ENCODE measurements at places on chromosomes 11 and 22. TPM values are rescaled to one million over a fixed set of nuclear protein-coding genes. Genes with fewer than 3 reads are reported as not detected.

DNA sequence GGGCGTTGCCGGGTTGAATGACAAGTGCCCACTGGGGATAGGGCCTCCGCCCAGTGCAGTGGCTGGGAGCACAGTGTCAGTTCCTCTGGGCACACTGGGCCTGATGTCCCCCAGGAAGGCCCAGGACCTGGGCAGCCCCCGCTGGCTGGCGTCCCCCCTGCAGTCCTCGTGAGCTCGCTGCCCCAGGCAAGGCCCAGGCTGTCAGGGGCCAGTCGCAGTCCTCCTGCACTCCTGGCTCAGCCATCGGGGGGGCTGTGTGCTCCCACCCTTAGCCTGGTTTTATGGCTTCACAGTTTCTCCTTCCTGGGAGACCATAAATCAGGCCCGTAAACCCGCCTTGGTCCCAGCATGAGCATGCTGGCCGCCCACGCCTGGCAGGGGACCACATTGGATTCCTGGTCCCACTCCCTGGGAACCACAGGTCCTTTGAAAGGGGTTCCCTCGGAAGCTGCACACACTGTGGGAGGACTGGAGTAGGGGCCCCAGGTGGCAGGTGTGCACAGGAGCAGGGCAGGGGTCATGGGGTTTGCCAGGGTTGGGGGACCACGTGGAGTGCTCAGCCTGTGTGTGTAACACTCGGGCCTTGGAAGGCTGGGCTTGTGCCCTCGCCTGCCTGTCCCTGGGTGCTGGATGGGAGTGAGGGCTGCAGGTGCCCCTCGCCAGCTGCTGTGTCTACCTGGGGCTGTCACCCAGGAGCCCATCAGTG, 113.6 kb downstream of the KCNQ1OT1 start:
- no peak for DNase-seq

DNA sequence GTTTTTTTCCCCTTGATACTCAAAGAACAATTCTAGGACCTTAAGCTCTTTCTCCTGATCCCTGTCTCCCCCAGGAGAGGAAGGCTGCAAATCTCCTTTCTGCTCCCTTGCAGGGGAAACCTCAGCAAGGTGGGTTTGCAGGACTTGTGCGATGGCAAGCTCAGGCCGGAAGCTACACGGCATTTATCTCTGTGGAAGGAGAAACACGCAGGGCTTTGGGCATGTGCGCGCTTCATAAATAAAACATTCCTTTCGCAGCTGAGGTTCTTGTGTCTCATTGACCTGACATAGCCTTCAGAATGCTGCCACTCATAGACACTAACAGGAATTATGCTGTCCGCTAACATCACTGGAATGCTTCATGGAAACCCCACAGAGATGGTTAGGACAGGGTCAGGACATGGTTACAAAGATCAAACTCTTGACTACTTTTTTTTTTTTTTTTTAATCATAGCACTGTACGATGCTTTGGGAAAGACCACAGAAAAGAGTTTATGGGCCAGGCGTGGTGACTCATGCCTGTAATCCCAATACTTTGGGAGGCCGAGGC, 42.6 kb downstream of the SLN start:
- DNase-seq = no peak

- DNase-seq = no peak
Observed at GRCh38 chr11:132971351-132971750, 561.0 kb downstream of the OPCML start.

- DNase-seq = no peak
Observed at GRCh38 chr11:501683-502287, 5.3 kb downstream of the RNH1 start.

DNA sequence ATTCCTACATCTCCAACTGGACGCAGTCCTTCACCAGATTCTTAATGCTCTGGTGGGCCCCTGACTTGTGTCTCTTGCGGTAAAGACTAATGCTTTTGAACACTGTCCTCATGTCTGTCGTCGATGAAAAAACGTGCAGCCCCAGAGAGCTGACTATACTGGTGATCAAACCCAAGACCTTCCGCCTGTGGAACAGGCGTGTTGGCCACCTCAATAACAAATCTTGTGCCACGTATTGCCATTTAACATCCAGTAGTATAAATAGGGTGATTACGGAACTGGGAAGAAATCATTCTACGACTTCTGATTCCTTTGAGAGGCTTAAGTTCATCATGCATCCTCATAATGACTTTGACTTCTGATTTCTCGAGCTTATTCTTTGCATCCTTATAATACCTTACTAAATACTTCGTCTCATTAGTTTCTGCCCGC, 45.6 kb downstream of the OR4D9 start:
- no peak for DNase-seq

- DNase-seq = peak; percentile 18
Observed at GRCh38 chr11:105960252-105961245, 61.5 kb downstream of the MSANTD4 start.

GRCh38 chr22:37188901-37189466, 937 bp upstream of the C1QTNF6 start:
- DNase-seq = no peak

GRCh38 chr11:118621784-118622375, 14.5 kb downstream of the PHLDB1 start:
- no peak for DNase-seq

DNA sequence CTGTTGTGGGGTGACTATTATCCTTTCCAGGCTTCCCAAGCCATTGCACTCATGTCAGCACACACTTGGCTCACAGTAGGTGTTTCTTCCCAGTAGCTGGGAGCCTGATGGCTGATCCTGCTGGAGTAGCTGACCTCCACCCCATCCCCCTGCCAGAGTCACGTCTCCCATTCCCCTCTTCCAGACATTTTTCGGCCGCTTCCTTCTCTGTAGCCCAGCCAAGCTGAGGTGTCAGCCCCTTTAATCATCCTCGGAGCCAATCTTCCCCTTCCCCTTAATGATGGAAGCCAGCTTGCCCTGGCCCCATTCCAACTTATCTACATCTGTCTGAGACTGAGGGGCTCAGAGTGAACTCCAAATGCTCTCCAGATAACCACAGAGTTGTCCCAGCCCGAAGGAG, 550.7 kb downstream of the MN1 start:
- DNase-seq = no peak

- DNase-seq = no peak
Observed at GRCh38 chr11:134760299-134760698, 348.3 kb upstream of the B3GAT1 start.

- no peak for DNase-seq
Observed at GRCh38 chr22:44411226-44412135, 86.6 kb downstream of the RTL6 start.

DNA sequence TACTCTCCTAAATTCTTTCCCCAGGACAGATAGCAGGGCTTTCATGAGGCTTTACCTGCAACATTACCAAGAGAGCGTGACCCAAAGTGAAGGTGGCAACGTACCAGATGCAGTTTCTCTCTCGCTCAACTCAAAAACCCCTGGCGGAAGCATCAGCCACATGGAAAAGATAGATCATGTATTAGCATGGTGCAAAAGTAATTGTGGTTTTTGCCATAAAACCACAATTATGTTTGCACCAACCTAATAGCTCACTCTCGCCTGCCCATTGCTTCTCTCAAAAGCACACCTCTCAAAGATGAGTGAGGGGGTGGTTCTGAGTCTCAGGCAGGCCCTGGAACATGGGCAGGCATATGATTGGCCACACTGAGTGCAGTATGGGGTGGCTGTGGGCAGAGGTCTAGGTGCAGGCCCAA, 7.0 kb downstream of the MS4A6A start:
- DNase-seq = no peak

Gene OR52B4
- not detected for total RNA-seq

Gene OR4D5
- total RNA-seq = not detected

Gene CCDC81
- total RNA-seq = not detected

Gene IL17REL
- total RNA-seq = not detected

Gene OR5J2
- total RNA-seq = not detected

All from myocyte (in vitro differentiated cells).